ENCODE measurements at places on chromosomes 3 and 15. TPM values are rescaled to one million over a fixed set of nuclear protein-coding genes. Genes with fewer than 3 reads are reported as not detected.

DNA sequence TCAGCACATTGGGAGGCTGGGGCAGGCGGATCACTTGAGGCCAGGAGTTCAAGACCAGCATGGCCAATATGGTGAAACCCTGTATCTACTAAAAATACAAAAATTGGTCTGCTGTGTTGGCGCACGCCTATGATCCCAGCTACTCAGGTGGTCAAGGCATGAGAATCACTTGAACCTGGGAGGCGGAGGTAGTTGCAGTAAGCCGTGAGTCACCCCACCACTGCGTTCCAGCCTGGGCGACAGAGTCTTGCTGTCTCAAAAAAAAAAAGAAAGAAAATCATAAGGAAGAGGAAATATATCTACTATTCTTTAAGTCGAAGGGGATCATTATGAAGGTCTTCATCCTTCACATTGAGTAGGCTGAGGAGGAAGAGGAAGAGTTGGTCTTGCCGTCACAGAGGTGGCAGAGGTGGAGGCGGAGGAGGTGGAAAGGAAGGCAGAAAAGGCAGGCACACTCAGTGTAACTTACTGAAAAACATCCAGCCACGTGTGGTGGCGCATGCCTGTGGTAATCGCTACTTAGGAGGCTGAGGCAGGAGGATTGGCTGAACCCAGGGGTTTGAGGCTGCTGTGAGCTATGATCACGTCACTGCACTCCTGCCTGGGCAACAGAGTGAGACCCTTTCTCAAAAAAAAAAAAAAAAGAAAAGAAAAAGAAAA is 14.2 kb downstream of the CSK start:
- no peak for DNase-seq

- DNase-seq, result no peak
These were observed 44.4 kb upstream of the OTOL1 start for GRCh38 chr3:161452179-161452578.

GRCh38 chr15:55499151-55499550 is 8.9 kb downstream of the DNAAF4 start:
- DNase-seq, result no peak

DNA sequence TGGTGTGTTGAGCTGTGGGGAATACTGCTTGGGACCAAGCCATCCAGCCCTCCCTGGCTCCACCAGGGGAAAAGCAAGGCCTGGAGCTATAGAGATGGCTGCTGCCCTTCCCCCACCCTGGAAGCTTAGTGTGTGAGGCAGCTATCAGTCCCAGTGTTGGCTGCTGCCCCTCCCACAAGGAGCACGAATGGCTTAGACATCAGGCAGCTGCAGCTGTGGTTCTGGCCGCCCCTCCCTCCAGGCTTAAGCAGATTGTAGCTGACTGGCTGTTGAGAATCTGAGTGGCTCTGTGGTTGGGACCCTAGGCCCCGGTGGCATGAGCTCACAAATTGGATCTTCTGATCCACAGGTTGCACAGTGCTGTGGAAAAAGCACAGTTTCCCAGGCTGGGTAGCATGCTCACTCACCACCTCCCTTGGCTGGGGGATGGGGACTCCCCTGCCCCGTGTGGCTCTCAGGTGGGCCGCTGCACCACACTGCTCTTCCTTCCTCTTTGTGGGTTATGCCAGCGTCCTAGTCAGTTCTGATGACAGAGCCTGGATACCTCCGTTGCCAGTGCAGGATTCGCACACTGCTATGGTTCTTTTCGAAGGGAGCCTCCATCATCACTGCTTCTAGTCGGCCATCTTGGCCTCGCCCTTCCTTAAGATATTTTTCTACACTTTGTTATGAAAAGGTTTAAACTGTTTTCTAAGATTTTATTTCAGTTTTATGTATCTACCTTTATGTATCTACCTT is 21.2 kb upstream of the SUCNR1 start:
- no peak for DNase-seq

GRCh38 chr15:68834346-68834745 is 13.7 kb upstream of the ANP32A start:
- no peak for DNase-seq

GRCh38 chr15:35288580-35288979 is 203.5 kb upstream of the NANOGP8 start:
- DNase-seq, result no peak

DNA sequence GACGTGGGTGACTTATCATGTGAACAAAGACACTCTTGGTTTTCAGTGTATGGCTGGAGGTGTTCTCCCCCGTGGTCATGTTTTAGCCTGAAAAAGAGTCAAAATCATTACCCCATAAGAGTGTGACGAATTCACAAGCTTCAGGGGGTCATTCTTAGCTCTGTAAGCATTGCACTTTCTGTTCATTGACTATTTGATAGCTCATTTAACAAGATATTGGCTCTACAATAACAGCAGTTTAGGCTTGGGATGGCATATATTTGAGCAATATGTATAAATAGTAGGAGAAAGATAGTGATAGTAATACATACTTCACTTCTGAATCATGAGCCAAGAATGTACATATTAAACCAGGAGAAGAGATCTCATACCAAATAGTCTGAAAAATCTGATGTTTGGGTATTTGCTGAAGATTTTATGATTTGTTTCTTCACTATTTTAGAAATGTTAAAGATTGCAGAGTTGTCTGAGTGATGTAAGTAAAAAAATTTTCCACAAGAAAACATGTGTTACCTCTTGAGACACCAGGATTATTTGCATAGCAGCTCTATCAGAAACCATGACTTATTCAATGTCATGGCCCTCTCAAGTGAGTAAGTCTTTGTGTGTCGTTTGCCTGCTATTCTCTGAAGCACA is 996.0 kb downstream of the OTOL1 start:
- DNase-seq, result no peak

DNA sequence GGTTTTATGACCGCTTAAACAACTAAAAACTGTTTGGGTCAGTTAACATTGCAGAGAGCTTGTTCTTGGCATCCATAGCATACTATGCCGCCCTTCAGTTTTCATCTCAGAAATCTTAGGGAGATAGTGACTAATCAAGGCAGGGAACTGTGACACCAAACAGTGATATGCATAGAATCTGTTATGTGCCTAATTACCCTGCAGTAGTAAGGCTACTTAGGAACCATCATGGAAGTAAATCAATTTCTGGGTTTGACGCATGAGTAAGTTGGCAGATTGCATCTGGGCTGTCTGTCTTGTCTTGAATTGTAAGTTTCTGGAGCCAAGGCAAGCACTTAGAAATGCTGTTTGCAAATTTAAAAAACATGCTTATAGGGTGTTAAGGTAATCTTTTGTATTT is 22.5 kb downstream of the KCTD6 start:
- DNase-seq, result no peak

The VILL gene
- 2.6 TPM for total RNA-seq

The SI gene
- total RNA-seq, result not detected

The STAC gene
- 0.51 TPM for total RNA-seq

The LTK gene
- total RNA-seq, result 0.65 TPM

The SERPINI2 gene
- total RNA-seq, result 0.46 TPM

The CFAP20DC gene
- 0.08 TPM for total RNA-seq

The MKRN3 gene
- total RNA-seq, result 0.32 TPM

Data from cardiac septum (tissue), 1 donor.